Left renal cortex interstitium (tissue), 4 donors: ENCODE measurements at places on chromosomes 7 and 10. TPM values are rescaled to one million over a fixed set of nuclear protein-coding genes. Genes with fewer than 3 reads are reported as not detected.

DNA sequence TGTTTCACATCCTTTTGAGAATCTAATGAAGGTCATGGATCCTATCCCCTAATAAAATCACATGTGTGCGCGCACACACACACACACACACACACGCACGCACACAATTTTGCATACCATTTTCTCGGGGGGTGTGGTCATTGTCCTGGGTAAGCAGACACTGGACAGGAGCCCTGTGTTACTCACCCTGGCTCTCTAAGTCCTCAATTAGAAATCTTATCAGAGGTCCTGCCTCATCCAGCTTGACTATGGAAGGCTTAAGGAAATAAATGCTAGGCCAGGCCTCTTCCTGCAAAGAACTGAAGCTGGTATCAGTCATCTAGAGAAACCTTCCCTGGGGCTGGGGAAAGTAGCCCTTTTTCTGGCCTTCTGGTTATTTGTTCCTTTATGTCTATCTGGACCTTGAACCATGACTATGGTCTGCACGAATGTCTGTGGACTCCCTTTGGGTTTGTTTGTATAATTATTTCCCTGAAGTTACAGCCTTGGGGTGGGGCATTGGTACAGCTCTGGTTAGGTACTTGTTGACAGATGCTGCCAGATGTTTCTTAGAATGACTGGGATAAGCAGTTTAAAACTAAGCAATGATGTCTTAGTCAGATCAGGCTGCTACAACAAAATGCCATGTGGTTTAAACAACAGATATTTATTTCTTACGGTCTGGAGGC lies 208.5 kb downstream of the CCDC3 start:
- DNase-seq: no peak

HOXA11 gene
- 29.6 TPM for polyA plus RNA-seq

DNA sequence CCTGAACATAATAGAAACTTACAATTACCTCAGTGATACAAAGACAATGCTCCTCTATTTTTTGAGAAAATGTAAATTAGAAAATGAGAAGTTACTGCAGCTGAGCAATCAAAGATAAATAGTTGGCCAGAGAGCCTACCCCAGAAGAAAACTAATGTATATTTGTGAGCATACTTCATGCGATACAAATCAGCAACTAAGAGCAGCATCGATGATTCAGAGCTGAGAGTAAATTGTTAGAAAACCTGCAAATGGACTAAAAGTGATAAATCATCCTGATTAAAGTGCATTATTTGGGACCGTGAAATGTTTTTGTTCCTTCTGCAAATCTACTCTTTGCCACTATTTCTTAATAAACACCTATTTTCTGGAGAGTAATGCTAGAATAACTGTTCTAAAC lies 285.7 kb downstream of the PPP1R3A start:
- DNase-seq: no peak

- DNase-seq: no peak
These were observed 4.5 kb downstream of the FGF8 start for GRCh38 chr10:101771380-101771779.
